ENCODE measurements at places on chromosomes 1 and 21. TPM values are rescaled to one million over a fixed set of nuclear protein-coding genes. Genes with fewer than 3 reads are reported as not detected.

The DTL gene
- 108 TPM for total RNA-seq

The ADAM30 gene
- total RNA-seq, result not detected

The AKNAD1 gene
- total RNA-seq, result not detected

The KRTAP13-2 gene
- total RNA-seq, result not detected

The ECM1 gene
- total RNA-seq, result 3.6 TPM

- peak; percentile 52 for DNase-seq
Measured at GRCh38 chr1:53073868-53074311, 11.9 kb downstream of the PODN start.

- DNase-seq, result peak; percentile 61
Measured at GRCh38 chr1:236608930-236609726, 4.8 kb upstream of the HEATR1 start.

DNA sequence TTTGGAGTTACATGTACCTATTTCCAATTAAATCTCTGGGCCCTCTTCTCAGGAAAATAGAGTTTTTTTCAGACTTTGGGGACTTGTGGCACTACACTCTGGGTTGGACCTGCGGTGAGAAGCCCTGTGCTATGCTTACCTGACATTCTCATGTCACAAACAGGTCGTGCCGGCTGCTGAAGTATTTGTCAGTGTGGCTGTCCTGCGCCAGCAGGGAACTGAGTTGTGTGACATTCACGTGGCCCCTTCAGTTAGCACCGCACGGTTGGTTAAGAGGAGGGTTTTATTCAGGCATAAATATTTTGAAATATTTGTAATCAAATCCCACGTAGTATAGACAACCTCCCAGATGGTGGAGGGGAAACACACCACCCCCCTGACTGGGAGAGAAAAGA lies 6.3 kb upstream of the COL6A2 start:
- no peak for DNase-seq

GRCh38 chr21:20998886-20999285 lies 677 bp downstream of the NCAM2 start:
- DNase-seq, result no peak

GRCh38 chr1:121459235-121459634 lies 274.5 kb downstream of the SRGAP2C start:
- no peak for DNase-seq

GRCh38 chr1:170735366-170736263 lies 71.7 kb downstream of the PRRX1 start:
- DNase-seq, result no peak

DNA sequence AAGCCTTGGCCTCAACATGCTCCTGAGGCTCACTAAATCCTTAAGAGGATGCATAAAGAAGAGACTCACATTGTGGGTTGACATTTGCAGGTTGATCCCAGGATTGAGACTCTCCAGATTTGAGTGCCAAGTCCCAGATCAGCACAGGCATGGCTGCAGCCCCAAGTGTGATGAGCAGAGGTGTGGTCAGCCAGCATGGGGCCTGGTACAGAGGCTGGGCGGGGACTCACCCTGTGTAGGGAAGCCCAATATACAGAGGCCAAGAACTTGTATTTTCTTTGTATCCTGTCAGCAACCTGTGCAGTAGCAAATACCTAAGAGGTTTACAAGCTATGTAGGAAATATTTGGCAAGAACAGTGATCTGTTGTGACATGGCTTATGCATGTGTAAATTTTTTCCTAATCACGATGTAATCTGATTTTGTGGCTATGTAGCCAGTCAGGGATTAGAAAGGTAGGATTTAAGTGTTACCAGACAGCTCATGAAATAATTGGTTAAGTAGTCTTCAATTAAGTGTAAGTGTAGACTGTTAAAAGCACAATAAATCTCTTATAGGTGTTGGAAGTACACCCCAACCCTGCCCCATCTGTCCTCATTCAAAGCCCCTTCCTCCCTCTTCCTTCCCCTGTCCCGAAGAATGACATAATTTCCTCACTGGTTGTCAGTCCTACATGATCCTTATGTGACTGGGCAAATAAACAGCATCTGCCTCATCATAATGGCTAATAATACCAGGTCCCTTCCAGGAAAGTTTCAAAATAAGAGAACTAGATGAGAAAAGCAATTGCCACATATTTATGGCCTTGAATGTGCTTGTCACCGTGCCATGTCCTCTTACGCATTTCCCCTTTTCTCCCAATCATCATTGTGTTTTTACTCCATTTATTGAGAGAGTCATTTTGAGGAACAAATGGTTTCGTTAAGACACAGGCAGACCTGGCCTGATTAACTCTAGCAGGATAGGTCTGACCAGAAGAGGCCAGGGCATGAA lies 120.9 kb downstream of the HLX start:
- no peak for DNase-seq

DNA sequence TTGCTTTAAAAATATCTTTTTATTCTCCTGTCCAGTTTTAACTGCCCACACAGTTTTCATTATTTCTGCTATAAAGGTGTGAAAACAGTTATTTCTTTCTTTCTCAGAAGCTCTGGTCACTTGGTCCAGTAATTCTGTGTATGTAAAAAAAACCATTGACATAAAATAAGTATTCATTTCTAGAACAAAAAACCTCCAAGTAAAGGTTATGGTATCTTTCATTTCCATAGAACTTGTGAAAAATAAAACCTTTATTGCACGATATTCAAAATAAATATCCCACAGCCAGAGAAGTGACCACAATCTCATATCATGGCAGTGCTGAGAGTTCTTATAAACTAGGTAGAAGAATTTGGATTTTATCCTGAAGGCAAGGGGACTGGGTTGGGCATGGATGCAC lies 96.9 kb upstream of the TNFSF4 start:
- DNase-seq, result no peak

DNA sequence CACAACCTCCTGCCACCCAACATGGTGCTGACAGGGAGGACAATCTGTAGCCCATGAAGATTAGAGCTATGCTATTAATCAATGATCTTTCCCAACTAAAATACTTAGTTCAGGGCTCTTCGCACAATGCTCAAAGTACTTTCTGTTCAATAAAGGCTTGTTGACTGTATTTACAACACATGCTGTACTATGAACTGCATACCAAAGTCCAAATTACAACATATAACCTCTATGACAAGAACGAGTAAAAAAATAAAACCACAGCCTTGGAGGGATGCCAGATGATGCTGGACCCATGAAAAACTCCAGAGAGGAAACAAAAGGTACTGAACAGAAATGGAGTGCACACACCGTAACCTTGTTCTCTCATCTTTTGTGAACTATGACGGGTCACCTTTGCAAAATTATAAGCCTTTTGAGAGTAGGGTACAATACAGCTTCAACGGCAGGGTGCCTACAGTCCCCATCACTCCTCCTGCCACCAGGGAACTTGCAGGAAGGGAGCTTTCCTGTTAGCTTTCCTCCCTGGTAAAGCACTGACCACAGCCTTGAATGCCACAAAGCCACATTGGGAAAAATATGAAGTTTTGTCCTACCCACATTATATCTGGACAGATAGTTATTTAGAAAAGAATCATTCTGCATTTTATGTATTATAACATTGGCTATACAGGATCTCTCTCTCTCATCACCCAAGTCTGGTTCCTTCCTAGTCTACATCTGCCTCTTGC lies 175.6 kb downstream of the NRIP1 start:
- no peak for DNase-seq

Data from H7 (cell line).